GM19239 (cell line): ENCODE measurements at places on chromosomes 11 and 22.
A peak's percentile ranks its signal among the peaks of the same experiment; 100 is the strongest.

- no peak for DNase-seq
Observed at GRCh38 chr11:66546966-66547661, 411 bp downstream of the ACTN3 start.

DNA sequence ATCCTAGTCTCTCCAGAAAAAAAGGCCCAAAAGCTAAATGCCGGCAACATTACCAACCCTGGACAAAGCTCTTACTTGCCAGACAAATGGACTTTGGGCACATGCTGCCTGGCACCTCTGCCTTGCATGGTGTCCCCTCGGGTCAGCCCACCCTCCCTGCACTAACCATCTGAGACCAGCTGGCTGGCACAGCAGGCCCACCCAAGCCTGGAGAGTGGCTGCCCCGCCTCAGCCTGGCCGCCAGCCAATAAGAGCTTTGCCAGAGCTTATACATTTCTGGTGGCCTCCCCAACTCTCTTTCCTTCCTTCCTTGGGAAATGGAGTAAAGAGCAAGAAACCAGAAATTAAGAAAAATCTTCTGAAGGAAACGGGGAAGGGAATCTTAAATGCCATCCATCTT lies 24.5 kb downstream of the MCHR1 start:
- no peak for DNase-seq

- no peak for DNase-seq
Observed at GRCh38 chr11:3093281-3094191, 36.3 kb upstream of the CARS1 start.

DNA sequence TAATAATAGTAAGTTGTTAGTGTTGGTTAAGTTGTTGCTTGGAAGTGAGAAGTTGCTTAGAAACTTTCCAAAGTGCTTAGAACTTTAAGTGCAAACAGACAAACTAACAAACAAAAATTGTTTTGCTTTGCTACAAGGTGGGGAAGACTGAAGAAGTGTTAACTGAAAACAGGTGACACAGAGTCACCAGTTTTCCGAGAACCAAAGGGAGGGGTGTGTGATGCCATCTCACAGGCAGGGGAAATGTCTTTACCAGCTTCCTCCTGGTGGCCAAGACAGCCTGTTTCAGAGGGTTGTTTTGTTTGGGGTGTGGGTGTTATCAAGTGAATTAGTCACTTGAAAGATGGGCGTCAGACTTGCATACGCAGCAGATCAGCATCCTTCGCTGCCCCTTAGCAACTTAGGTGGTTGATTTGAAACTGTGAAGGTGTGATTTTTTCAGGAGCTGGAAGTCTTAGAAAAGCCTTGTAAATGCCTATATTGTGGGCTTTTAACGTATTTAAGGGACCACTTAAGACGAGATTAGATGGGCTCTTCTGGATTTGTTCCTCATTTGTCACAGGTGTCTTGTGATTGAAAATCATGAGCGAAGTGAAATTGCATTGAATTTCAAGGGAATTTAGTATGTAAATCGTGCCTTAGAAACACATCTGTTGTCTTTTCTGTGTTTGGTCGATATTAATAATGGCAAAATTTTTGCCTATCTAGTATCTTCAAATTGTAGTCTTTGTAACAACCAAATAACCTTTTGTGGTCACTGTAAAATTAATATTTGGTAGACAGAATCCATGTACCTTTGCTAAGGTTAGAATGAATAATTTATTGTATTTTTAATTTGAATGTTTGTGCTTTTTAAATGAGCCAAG lies 2.7 kb downstream of the NEAT1 start:
- no peak for DNase-seq

DNA sequence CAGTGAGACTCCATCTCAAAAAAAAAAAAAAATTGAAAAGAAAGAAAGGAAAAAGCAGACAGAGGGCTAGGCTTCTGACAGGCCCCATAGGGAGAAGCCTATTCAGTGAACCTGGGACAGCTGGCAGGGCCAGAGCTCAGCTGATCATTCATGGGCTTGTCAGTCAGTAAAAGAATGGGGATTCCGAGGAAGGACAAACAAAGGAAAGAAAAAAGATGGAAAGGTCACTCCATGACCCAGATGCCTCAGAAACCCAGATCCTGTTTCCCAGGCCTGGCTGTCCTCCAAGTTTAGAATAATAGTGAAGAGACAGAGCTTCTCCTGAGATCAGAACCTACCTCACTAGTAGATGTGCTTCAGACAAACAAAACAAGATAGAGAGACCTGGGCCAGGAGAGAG lies 34.3 kb upstream of the ASPHD2 start:
- DNase-seq: no peak

GRCh38 chr22:49728570-49729271 lies 99.0 kb downstream of the BRD1 start:
- no peak for DNase-seq

DNA sequence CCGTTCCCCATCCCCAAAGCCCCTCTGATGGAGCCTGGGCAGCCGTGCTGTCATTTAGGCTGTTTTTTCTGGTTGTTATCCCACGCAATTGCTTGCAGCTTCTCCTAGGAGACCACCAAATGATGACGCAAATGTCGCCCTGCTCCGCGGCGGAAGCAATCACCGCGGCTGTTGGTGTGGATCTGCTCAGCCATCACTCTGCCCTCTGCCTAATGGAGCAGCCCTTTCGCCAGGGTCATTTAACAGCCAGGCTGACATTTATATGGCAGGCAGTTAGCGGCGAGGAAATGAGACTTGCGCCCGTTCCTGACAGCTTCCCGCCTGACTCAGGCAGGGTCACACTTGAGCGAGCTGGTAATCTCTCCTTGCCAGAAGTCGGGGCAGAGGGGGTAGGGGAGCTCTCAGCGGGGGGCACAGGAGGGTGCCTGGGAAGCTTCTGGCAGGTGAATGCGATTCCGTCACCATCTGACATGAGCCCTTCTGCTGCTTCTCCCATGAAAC lies 97.9 kb upstream of the RTL6 start:
- no peak for DNase-seq

DNA sequence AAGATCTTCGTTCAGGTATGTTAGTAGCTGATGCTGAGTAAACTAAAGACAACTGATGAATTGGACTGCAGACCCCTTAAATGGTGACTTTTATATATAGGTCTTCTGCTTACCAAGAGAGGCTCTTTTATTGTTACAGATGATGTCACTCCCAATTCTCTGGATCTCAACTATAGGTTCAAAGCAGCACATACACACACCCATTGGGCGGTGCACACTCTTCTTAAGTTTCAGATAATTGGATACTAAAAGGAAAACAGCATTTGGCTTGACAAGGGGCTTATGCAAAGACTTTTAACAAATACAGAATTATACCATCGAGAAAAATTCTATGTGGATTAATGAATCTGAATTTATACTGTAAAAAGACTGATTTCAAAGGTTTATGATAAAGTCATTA lies at the start of gene PTH:
Gene PTH (minus strand): TSS at position 69 of the 400 bp plus-strand sequence. CDS start 3,142 bp downstream, outside the sequence.
- no peak for DNase-seq

GRCh38 chr11:8060801-8061554 lies 20.0 kb upstream of the TUB start:
- no peak for DNase-seq

- DNase-seq: no peak
Observed at GRCh38 chr11:47587039-47587716, 700 bp downstream of the FAM180B start.

DNA sequence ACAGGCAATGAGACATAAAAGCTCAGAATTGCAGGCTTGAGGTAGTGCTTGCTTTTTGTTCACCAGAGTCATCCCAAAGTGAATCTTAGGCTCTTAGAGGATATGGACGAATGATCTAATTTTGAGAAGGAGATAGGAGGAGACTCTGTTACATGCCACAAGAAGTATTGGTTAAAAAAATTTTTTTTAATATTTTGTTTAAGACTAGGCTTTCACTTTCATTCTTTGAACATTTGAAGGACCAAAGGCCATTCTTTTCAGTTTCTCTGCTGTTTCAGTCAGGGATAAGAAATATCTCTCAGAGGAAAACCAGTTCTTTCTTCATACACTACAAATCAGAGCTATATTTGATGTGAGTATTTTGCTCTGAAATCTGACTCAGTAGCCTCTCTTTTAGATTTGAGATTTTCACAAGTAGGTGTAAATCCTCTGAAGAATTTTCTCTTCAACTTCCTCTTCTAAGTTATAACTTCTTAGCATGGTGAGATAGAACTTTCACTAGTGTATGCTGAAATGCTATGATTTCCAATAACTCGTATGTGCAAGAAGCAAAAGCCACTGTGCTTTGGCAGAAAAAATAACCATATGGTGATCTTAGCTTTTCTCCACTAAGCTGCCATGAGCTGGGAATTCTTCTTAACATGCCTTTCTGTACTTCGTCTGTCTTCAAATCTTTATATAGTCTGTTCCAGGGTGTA lies 24.1 kb upstream of the FAM181B start:
- no peak for DNase-seq

GRCh38 chr11:36300650-36301049 lies 4.6 kb downstream of the PRR5L start:
- no peak for DNase-seq

DNA sequence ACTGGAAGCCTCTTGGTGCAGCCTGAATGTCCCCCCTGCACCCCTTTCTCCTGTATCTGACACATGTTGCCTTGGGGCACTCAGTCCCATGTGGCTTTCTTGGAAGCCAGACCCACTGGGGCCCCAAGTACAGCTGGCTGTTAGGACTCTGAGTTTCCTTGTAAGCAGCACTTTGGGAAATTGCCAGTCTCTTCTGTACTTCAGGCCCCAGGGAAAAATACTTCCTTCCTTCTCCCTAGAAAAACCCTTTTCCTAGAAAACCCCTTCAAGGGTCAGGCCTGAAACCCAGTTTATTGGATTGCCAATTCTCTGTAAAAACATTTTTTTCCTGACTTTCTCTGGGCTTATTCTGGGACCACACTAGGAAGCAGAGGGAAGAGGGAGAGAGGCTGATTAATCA lies 360.3 kb downstream of the TENM4 start:
- no peak for DNase-seq

GRCh38 chr11:9656864-9657263 lies 7.0 kb upstream of the SWAP70 start:
- no peak for DNase-seq

GRCh38 chr11:9150501-9150900 lies 59.1 kb upstream of the SCUBE2 start:
- no peak for DNase-seq

DNA sequence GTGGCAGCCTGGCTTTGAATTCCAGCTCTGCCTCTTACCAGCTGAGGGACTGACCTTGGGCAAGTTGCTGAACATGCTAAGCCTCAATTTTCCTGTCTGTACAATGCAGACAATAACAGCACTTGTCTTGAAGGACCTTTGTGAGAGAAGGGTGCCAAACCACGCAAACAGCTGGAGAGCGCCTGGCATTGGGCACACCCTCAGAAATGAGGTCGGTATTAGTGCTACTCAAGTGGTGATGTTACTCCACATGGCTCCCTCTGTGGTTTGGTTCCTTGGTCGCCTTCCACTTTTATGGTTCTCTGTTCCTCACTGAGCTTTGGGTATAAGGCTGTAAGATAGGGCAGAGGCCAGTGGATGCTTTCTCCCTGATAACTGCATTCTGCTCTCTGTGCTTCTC lies 8.2 kb downstream of the UBASH3B start:
- no peak for DNase-seq

- no peak for DNase-seq
Observed at GRCh38 chr11:35304386-35304775, 115.0 kb downstream of the SLC1A2 start.

DNA sequence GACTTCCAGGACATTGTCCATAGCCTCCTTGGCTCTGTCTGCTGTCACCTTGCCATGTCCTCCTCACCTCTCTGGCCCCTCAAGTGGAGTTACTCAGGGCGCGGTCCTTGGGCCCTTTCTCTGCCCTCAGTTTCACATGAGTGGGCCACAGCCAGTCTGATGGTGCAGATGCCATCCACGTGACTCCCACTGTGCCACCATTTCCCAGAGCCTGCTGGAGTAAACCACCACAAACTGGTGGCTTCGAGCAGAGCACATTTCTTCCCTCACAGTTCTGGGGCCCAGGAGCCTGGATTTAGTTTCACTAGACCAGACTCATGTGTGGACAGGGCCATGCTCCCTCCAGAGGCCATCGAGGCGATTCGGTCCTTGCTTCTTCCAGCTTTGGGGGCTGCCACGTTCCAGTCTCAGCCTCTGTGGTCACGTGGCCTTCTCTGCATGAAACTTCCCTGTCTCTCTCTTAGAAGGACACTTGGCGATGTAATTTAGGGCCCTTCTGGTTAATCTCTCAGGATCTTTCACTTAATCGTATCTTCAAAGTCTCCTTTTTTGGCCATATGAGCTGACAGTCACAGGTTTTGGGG lies 14.6 kb downstream of the SMARCB1 start:
- DNase-seq: no peak

DNA sequence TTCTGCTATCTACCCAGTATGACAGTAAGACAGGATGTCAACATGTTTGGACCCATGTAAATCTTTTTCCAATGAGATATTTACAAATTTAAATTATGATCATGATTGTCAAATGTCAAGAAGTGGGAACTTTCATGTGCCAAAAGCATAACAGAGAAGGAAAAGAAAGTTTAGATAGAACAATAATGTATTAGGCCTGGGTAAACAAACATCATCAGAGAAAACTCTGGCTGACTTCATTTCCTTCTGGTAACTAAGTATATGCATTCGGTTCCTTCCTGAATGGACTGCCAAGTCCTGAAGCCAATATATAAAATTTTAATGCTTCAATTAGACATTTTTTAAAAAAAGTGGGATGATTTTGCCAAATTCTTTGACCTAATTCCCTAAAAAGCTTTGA lies 16.5 kb downstream of the RNF141 start:
- no peak for DNase-seq

GRCh38 chr11:106997227-106997626 lies 21.0 kb downstream of the GUCY1A2 start:
- DNase-seq: no peak

GRCh38 chr22:50216684-50217520 lies 16.1 kb downstream of the SELENOO start:
- no peak for DNase-seq

DNA sequence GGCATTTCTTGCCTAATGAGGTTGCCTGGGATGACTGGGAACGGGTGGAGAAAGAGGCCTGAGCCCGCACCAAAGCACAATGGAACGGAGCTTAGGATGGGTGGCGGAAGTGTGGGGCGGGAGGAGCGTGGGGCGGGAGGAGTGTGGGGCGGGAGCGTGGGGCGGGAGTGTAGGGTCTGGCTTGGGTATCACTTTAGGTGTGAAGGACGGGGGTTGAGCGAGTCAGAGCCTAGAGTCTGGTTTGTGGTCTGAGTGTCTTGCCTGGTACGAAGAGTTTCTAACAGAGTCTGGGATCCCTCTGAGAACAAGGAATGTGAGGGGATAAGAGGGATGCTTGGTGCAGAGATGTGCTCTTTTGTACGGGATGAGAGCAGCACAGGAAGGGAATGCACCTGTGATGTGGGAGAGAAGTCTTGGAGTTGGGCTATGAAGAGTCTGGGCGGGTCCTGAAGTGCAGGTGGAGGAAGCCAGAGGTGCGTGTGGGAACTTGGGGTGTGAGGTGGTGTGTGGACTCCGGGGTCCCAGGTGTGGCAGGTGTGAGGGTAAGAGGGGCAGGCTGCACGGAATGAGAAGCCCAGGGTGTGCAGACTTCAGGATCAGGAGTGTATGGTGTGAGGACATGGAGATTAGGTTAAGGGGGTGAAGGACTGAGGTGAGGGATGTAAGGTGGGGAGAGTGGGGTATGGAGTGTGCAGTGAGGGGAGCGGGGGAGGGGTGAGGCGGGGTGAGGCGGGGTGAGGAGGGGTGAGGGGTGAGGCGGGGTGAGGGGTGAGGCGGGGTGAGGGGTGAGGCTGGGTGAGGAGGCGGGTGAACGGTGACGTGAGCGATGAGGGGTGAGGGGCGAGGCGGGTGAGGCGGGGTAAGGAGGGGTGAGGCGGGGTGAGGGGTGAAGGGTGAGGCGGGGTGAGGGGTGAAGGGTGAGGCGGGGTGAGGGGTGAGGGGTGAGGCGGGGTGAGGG lies 1.0 kb downstream of the SYCE3 start:
- DNase-seq: no peak

- peak; percentile 36 for DNase-seq
Observed at GRCh38 chr11:48107188-48107704, 109.4 kb upstream of the OR4B1 start.
